Erythroblast (primary cell): ENCODE measurements at places on chromosomes 3 and 15.

- no peak for DNase-seq
Measured at GRCh38 chr15:65115086-65115485, at the start of gene UBAP1L. TSS of gene UBAP1L (minus strand) at chr15:65115200. CDS start at chr15:65106215, 8,985 bp downstream.

GRCh38 chr3:14874784-14875183 lies 56.0 kb downstream of the FGD5 start:
- DNase-seq = no peak

- no peak for DNase-seq
Measured at GRCh38 chr15:59245559-59245958, 38.9 kb downstream of the LDHAL6B start.

- DNase-seq = peak; percentile 24
Measured at GRCh38 chr3:72924055-72924454, 36.2 kb downstream of the GXYLT2 start.
